ENCODE measurements at places on chromosomes 1 and 21. TPM values are rescaled to one million over a fixed set of nuclear protein-coding genes. Genes with fewer than 3 reads are reported as not detected.
A peak's percentile ranks its signal among the peaks of the same experiment; 100 is the strongest.

AMY1A gene
- total RNA-seq: not detected

GRCh38 chr1:150582371-150582770 is 3.0 kb upstream of the MCL1 start:
- DNase-seq: no peak

OR6N1 gene
- not detected for total RNA-seq

ANGPTL1 gene
- 26.2 TPM for total RNA-seq

GRCh38 chr1:20358761-20359263 is 68.1 kb downstream of the VWA5B1 start:
- no peak for DNase-seq

DNA sequence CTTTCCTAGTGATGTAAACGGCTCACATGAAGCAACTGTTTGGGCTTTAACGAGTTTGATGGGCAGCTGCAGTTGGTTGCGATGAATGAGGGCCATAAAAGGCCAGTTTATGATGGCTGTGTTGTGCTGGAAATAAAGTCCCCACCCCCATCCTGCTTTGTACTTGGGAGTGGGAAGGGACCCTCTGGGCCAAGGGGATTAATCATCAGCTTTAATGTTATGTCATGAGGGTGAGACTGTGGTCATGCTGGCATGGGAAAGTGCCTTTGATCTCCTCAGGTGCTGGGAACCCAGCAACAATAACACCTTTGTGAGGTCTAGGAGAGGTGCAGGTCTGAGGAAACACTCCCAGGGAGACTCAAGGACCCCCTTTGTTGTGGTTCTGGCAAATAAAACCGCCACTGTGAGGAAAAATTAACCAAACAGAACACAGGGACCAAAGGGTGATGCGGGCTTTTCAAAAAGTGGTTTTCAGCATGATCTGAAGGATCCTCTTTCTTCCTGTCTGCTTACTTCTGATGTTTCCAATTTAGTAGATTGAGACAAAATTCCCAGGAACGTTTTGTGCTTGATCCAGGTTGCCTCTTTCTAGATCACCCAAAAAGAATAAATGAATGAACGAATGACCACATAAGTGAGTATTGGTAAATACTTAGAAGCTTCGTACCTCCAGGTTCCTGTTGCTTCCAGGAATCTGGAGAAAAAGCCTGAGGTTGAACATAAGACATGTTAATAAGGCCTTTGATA is 257.8 kb upstream of the HOOK1 start:
- DNase-seq: no peak

DNA sequence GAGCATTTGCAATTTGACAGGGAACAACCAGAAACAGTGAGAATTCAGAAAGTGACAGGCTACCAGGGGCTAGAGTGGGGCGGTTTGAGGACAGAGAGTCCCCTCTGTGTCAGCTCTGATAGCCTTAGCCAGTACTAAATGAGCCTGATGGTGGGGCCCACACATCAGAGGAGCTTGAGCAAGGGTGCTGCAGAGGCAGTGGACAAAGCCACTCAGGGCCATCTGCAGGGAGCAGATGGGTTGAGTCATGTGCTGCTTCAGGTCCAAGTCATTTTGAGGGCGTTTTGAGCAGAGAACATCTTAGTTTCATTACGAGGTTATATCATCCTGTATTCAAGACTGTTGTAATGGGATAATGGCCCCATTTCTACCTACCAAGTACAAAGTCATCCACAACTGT is 7.7 kb downstream of the LRRC52 start:
- no peak for DNase-seq

- DNase-seq: peak; percentile 58
Observed at GRCh38 chr1:85289207-85289847, 12.9 kb upstream of the BCL10 start.

ARHGAP30 gene
- 8.5 TPM for total RNA-seq

All from lower leg skin (tissue), 4 donors.